Fibroblast of skin of left quadriceps (primary cell): ENCODE measurements at places on chromosomes 2 and 18.

- DNase-seq, result no peak
These were observed 1090.2 kb upstream of the ACVR2A start for GRCh38 chr2:146754606-146755005.

- DNase-seq, result no peak
These were observed 58.0 kb upstream of the ITSN2 start for GRCh38 chr2:24418166-24418841.

DNA sequence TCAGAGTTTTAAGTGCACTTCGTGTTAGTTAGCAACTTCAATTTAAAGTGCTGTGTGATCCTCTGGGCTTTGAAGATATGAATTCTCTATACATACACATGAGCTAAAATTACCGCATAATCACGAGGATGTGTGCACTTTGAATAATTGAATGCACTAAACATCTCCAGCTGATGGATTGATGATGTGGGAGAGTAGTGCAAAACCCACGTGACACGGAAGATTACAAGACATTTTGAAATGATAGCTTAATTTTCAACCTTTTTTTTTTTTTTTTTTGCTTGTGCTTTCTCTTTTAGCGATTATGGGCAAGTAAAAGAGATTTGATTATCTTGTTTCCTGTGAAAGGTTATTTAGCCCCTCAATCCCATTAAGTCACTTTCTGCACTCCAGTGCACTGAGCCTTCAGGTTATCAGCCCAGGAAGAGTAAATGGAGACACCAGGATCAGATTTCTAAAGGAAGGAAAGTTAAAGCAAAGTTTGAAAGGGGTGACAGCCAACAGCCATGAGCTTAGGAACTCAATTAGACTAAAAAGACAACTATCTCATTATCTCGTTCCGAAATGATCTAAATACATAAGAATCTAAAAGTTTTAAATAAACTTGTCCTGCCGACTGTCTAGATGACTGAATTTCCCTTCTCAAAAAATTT lies 81.6 kb downstream of the CDK15 start:
- no peak for DNase-seq

- no peak for DNase-seq
These were observed 58.6 kb downstream of the RELCH start for GRCh38 chr18:62245699-62246098.

GRCh38 chr18:61596296-61596695 lies 263.1 kb downstream of the CDH20 start:
- peak; percentile 84 for DNase-seq

GRCh38 chr18:12968619-12969018 lies 20.8 kb downstream of the SEH1L start:
- no peak for DNase-seq

DNA sequence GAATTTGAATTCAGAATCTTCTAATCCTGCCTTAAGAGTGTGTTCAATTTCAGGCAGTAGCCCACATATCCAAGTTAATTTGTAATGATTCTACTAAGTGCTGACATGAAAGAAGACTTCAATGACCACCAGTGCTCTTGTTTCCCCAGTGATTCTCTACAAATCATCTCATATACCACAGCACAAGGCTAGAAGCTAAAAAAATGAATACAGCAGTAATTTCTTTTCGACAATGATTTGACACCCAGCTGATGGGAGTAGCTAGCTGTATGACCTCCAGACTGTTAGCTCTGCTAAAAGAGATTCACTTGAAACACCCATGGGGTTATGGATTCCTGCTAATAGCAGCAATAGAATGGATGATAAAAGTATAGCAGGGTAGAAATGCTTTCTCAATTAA lies 217.0 kb upstream of the TMEFF2 start:
- DNase-seq, result no peak

GRCh38 chr2:191206613-191207471 lies 38.4 kb upstream of the MYO1B start:
- no peak for DNase-seq

DNA sequence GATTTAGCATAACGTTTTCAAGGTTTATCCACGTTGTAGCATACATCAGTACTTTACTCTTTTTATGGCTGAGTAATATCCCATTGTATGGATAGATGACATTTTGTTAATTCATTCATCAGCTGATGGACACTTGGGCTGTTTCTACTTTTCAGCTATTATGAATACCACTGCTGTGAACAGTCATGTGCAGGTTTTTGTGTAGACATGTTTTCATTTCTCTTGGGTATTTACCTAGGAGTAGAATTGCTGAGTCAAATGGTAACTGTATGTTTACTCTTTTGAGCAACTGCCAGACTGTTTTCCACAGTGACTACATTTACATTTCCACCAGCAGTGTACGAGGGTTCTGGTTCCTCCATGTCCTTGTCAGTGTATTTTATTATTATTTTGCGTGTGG lies 33.9 kb downstream of the COX7A2L start:
- DNase-seq, result no peak

DNA sequence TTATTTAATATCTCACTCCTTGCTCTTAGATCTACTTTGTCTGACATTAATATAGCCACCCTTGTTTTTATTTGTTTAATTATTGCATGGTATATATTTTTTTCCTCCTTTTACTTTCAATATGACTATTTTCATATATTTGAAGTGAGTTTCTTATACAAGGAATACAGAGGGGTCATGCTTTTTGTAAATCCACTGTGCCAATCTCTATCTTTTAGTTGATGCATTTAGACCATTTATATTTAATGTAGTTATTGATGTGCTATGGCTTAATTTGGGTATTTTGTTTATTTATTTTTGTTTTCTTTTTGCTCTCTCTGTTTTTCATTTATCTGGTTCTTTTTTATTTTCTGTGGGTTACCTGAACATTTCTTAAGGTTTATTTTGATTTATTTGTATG lies 750.6 kb downstream of the TMEM182 start:
- no peak for DNase-seq

- DNase-seq, result peak; percentile 36
These were observed at the start of gene SERPINE2 for GRCh38 chr2:224039080-224039769. TSS of gene SERPINE2 (minus strand) at chr2:224039286. CDS start at chr2:224001900, 37,386 bp downstream.

GRCh38 chr2:150428641-150429040 lies 58.8 kb downstream of the RND3 start:
- DNase-seq, result no peak

DNA sequence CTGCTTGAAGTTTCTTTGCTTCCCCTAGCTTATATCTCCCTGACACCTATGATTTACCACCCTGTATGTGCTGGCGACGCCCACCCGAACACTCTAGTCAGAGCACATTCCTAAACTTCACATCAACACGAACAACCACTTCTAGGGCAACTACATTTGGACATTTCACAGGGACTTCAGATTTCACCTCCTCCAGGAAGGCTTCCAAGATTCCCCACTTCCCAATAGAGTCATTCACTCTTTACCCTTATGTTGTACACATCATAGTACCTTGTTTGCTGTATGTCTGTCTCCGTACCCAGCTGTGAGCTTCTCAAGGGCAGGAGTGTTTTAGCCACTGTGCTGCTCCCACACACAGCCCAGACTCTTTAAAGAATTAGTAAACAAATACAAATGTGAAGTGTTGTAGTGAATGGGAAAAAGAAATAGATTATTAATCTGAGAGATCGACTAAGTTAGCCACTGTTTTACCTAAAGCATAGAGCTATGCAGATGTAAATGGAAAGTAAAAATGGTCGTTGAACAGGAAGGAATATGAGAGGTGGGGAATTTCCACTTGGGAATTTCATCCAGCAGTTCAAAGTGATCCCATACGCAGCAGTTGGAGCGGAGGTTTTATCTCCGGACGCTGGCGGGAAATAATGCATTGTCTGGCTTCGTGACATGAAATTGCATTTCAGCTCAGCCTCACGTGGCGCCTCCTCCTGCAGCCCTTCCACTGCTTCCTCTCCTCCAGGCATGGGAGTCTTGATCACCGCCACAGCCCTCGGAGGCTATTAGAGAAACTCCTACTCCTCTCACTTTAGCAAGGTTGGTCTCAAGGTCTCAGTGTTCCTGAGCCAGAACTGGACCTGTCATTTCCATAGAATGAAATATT lies 233.4 kb upstream of the COPS8 start:
- DNase-seq, result no peak

DNA sequence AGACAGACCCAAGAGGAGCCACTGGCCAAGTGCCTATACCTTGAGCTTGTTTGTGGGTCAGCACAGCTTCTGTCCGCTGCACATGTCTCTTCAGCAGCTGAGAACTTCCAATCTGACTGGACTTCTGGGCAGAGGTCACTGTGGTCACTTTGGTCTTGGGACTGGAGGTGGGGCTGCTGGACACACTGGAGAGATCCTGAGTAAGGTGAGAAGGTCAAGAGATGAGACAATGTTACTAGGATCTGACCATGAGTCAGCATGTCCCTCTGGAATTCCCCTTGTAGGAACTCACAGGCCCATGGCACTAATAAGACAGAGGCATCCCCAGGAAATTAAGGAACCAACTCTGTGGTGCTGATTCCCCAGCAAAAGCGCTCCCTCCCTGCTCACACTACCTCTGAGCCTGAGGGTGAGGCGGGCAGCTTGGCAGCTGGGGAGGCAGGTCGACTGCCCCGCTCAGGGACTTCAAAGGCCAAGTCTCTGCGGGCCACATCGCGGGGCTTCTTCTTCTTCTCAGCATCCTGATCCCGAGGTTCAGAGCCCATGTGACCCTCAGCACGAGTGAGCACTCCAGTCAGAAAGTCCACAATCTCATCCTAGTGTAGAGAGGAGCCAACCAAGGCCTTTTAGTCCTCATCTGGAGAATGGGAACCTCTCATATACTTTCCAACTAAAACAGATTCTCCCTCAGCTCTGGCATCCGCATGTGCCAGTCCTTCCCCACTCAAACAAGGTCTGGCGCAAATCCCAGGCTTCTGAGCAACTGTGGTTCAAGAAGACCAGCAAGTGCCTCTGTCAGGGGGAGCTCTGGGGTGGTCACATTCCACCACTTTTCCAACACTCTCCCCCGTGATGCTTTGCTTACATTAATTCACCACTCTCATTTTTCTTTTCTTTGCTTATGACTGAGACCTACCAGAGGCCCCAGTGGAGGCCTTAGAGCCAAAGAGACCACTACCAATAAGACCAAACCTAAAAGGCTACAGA lies 29.4 kb downstream of the KANSL3 start:
- DNase-seq, result no peak

- DNase-seq, result no peak
These were observed 7.2 kb downstream of the ADI1 start for GRCh38 chr2:3512086-3512485.

DNA sequence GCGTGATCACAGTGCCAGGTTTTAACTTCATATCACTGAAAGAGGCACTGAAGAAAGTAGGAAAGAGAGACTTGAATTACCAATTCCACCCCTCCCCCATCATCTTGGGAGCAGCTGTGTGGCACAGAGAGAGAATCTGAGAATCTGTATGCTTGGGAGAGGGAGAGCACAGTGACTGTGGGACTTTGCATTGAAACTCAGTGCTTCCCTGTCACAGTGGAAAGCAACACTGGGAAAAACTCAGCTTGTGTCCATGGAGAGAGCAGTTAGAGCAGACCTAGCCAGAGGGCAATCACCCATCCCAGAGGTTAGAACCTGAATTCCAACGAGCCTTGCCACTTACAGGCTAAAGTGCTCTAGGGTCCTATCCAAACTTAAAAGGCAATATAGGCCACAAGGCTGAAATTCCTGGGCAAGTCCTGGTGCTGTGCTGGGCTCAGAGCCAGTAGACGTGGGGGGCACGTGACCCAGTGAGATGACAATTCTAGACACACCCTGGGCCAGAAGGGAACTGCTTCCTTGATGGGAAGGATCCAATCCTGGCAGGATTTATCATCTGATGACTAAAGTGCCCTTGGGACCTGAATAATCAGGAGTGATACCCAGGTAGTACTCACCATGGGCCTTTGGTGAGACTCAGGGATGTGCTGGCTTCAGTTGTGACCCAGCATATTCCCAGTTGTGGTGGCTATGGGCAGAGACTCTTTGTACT lies 15.5 kb upstream of the ABCB11 start:
- no peak for DNase-seq

DNA sequence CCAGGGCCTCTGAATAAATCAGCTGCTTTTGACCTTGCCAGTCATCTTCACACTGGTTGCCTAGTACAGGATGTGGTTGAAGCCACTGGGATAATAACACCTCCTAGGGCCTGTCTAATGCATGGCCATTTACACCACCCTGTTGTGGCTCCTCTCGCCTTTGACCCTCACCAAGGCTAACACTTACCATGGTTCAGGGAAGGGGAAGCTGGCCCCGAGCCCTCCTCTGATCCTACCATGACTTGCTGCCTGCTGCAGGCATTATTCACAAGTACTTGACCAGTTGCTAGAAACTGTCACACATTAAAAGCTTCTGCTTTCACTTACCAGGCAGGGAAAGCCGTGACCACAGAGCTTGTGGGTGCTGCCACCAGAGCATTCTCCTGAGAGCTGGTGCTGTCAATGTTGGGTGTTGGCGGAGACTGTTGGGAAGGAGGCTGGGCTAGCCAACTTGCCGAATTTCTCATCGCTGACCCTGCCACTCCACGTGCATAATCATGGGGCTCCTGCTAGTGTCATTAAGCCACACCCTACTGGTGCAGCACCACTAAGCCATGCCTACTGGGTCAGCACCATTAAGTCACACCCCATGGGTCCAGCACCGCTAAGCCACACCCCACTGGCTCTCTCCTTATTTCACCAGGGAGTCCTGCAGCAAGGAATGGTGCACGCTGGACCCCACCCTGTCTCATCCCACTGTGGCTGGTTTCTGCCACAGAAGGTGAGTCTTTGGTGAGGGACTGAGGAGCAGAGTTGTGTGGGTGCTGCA lies 47.0 kb upstream of the TTC39C start:
- DNase-seq, result no peak

DNA sequence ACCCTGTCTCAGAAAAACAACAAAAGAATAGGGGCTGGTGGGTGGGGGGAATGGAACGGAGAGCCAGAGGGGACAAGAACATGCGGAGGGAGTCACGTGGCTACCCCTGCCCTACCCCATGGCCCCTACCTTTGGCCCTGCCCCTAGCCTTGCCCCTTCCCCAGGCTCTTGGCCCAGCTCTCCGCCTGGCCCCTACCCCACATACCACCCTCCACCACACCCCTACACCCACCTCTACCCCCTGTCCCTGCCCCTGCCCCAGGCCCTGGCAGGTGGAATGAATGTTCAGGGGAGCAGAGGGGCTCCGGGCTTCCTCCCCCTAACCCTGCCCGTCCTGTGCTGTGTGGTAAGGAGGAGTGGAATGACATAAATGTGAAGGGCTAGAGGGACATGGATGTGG lies 15.1 kb downstream of the BIN1 start:
- DNase-seq, result no peak

DNA sequence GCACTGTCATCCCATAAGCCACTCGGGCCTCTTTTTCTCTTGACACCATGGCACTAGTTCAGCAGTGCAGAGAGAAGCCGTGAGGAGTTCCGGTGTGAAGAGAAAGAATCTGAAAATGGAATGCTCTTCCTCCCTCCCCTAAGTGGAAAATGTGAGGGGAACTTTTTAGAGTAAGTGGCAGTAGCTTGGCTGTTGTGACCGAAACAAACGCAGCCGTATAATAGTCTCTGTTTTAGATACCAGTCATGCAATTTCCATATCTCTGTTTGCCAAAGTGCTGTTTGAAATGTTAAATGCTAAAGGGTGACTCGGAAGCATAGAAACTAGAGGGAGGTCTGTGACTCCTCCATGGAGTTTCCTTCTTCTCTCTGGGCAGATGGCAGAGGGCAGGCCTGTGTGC lies 122.9 kb downstream of the MTCL1 start:
- no peak for DNase-seq
